ENCODE measurements at places on chromosomes 3 and 15. TPM values are rescaled to one million over a fixed set of nuclear protein-coding genes. Genes with fewer than 3 reads are reported as not detected.

The EPHA6 gene
- total RNA-seq = not detected

The VILL gene
- 309 TPM for total RNA-seq

The HDC gene
- 0.80 TPM for total RNA-seq

The AMT gene
- 31.4 TPM for total RNA-seq

The RMDN3 gene
- total RNA-seq = 69.2 TPM

The IRAK2 gene
- 9.1 TPM for total RNA-seq

The IL17RD gene
- total RNA-seq = 5.8 TPM

The CIDEC gene
- 171 TPM for total RNA-seq

- no peaks in the 10 kb centered on the region for H3K27me3 ChIP-seq
- no peak for DNase-seq
- H3K4me3 ChIP-seq = no peak overlapping the region
- H3K4me1 ChIP-seq = no peaks in the 10 kb centered on the region
Measured at GRCh38 chr3:154954757-154955156, 125.4 kb upstream of the MME start.

GRCh38 chr3:120145542-120146285, 51.5 kb upstream of the GSK3B start:
- H3K27me3 ChIP-seq = no peaks in the 10 kb centered on the region
- H3K4me3 ChIP-seq = no peak overlapping the region
- H3K27ac ChIP-seq = no peak overlapping the region
- H3K4me1 ChIP-seq = no peaks in the 10 kb centered on the region

DNA sequence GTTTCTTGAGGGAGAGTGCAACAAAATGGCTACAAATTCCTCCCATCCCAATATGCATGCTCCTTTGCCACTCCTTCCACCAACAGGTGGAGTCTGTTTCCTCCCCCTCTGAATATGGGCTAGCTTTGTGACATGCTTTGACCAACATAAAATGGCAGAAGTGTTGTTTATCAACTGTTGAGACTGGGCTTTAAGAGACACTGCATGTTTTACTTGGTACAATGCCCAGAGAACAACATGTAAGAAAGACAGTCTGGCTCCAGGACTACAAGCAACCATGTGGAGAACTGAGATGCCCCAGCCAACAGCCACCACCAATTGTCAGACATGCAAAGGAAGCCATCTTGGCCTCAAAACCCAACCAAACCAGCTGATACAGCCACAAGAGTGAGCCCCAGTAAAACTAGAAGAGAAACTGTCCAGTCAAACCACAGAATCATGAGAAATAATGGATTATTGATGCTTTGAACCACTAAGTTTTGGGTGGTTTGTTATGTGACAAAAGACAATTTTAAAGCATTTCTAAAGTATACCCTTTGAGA, 40.5 kb downstream of the NUDT16 start:
- H3K4me1 ChIP-seq = no peaks in the 10 kb centered on the region
- no peak overlapping the region for H3K4me3 ChIP-seq
- H3K36me3 ChIP-seq = no peaks in the 10 kb centered on the region
- H3K27me3 ChIP-seq = no peaks in the 10 kb centered on the region
- no peak overlapping the region for H3K27ac ChIP-seq

DNA sequence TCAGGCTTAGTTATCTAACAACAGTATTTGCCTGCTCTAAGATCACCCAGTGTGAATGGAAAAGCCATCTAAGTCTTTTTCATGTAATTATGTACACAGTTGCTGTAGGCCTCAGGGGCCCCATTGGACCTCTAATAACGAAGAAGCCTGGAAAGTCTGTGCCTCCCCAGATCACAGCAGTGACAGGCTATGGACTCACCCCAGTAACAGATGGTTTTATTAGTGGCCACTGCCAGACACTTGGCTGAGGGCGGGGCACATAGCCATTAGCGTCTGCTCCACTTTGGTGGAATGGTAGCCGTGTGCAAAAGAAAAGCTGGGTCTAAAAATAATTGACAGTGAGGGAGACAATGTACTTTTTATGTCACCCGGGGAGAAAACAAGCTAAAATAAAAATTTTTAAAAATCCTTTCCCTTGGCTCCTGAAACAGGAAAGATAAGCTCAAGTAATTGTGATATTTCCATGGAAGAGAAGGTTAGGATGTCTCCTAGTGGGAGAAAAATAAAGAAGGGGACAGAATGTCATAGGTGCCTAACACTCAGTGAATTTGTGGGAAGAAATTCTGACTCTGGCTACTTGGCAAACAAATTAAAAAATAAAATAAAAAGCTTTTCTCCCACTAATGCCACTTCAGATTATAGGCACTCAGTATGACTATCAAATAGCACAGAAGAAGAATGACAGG, 44.3 kb upstream of the ZNF385D start:
- no peaks in the 10 kb centered on the region for H3K36me3 ChIP-seq
- H3K4me3 ChIP-seq = no peak overlapping the region
- no peak overlapping the region for H3K27ac ChIP-seq
- DNase-seq = no peak
- no peaks in the 10 kb centered on the region for H3K4me1 ChIP-seq

GRCh38 chr15:34109797-34110663, 8.1 kb downstream of the PGBD4 start:
- DNase-seq = no peak
- no peaks in the 10 kb centered on the region for H3K36me3 ChIP-seq
- H3K27ac ChIP-seq = no peak overlapping the region
- no peak overlapping the region for H3K4me3 ChIP-seq

GRCh38 chr15:98682992-98683701, 34.8 kb downstream of the IGF1R start:
- H3K4me3 ChIP-seq = no peak overlapping the region
- DNase-seq = no peak
- H3K27ac ChIP-seq = peak overlapping the region; percentile 6
- no peaks in the 10 kb centered on the region for H3K27me3 ChIP-seq

GRCh38 chr3:70360979-70361760, 48.7 kb upstream of the MDFIC2 start:
- no peaks in the 10 kb centered on the region for H3K36me3 ChIP-seq
- H3K27me3 ChIP-seq = no peaks in the 10 kb centered on the region
- H3K4me3 ChIP-seq = no peak overlapping the region
- no peak for DNase-seq
- no peak overlapping the region for H3K27ac ChIP-seq

DNA sequence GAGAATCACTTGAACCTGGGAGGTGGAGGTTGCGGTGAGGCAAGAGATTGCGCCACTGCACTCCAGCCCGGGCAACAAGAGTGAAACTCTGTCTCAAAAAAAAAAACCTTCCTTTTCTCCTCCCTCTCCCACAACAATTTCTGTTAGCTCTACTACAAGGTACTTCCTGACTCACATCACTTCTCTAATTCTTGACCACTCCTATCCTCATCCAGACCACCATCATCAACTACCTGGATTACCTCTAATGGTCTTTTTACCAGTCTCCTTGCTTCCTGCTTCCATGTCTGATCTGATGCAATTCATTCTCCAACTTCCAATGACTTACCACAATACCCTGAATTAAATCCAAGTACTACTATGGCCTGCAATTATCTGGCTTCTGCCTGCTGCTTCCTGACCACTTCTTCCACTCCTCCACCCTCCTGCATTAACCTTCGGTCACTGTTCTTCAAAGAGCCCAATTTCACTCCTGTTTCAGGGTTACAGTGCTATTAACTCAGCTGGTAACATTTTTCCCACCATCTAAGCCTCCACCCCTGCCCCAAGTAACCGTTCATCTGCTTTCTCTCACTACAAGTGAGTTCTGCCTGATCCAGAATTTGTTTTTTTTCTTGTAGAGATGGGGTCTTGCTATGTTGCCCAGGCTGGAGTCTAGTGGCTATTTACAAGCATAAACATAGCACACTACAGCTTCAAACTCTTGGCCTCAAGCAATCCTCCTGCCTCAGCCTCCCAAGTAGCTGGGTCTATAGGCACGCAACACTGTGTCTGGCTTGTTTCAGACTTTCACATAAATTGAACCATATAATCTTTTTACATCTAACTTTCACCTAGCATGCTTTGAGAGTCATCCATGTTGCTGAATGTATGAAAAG, 27.8 kb downstream of the DCAF1 start:
- H3K4me3 ChIP-seq = no peak overlapping the region
- DNase-seq = no peak
- no peaks in the 10 kb centered on the region for H3K36me3 ChIP-seq
- no peaks in the 10 kb centered on the region for H3K4me1 ChIP-seq

DNA sequence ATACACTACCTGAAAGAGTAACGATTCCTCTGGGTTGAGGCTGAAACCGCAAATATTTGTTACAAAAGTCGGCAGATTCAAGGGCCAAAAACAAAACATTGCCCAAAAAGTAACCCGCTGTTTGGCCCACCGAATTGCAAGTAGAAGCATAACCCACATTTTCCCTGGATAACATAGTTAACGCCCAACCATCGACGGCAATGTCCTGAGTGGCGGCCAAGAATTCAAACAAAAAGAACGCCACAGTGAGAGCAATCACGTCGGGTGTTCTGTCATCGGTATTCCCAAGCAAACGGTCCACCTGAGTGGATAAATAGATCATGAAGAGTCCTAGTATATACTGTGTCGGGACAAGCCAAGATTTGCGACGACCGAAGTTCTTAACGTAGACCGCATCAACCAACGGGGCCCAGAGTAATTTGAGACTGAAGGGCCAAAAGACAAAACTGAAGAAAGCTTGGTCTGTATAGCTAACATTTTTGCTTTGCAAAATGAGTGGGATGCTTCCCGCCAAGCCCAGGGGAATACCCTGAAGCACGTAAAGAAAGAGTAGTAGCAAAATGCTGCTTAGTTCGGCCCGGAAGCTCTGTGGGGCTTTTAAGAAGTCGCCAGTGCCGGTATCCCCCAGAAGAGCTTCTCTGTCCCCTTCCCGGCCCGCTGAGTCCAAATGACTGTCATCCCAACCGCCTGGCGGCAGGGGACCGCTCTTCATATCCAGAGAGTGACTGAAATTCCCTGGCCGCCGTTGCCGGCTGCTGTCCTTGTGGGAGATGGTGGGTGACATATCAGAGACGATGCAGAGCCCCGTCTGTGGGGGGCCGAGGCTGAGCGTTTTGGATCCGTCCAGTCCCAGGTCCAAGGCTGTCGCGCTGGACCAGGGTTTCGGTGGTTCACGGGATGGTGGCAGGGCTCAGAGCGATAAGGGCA, 750 bp downstream of the SLC33A1 start:
- H3K36me3 ChIP-seq = no peaks in the 10 kb centered on the region
- DNase-seq = no peak
- no peaks in the 10 kb centered on the region for H3K4me1 ChIP-seq
- H3K27me3 ChIP-seq = no peaks in the 10 kb centered on the region
- peak overlapping the region; percentile 84 for H3K4me3 ChIP-seq

DNA sequence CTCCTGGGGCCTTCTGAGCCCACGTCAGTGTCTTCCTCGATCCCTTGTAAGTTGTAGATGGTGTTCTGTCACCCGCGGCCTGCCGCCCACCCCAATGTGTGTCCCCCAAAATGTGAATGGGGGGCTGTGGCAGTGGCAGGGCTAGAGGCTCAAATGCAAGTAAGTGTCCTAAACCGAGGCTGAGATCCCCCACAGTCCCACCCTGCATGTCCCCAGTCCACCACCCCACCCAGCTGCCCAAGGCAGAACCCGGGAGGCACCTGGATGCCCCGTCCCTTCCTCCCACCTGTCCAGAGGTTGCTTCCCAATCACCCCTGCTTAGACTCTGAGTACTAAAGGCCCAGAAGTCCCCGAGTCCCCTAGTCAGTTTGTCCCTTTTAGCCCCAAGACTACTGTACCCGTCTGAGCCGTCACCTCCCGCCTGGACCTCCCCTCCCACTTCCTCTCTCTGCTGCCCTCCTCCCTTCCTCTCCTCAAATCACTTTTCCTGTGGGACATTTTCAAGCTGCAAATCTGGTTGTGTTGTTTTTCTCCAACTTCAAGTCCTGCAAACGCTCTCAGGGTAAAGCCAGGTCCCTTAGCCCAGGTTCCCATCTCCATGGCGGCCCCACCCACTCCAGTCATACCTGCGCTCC, 11.8 kb upstream of the PLXND1 start:
- H3K4me1 ChIP-seq = peaks cover 25% of the 10 kb centered on the region
- H3K27me3 ChIP-seq = no peaks in the 10 kb centered on the region
- peak overlapping the region; percentile 25 for H3K27ac ChIP-seq
- no peaks in the 10 kb centered on the region for H3K36me3 ChIP-seq

GRCh38 chr3:143727391-143727790, 120.9 kb downstream of the SLC9A9 start:
- no peak for DNase-seq
- no peaks in the 10 kb centered on the region for H3K27me3 ChIP-seq
- H3K4me1 ChIP-seq = no peaks in the 10 kb centered on the region
- no peak overlapping the region for H3K4me3 ChIP-seq
- H3K36me3 ChIP-seq = no peaks in the 10 kb centered on the region
- no peak overlapping the region for H3K27ac ChIP-seq

- DNase-seq = no peak
- no peak overlapping the region for H3K4me3 ChIP-seq
- H3K36me3 ChIP-seq = no peaks in the 10 kb centered on the region
- H3K27me3 ChIP-seq = no peaks in the 10 kb centered on the region
- H3K4me1 ChIP-seq = peaks cover 13% of the 10 kb centered on the region
Measured at GRCh38 chr15:92845126-92845508, 55.0 kb upstream of the CHD2 start.

DNA sequence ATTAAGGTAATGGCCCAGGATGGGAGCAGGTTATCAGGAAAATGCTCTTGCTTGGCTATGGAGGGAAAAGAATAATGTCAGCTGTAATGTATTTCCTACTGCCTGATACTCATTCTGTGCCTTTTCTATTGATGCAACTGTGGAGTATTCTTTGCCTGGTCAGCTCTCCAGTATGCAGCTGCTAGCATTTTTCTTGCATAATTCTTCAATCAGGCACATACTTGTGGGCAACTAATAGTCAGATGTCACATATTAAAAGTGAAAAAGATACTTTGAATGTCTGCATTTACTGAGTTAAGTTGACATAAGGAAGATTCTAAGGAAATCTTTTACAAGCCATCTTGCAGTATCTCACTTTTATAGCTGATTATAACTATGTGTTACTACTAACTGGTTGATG, 29.5 kb downstream of the CD80 start:
- no peak overlapping the region for H3K27ac ChIP-seq
- H3K36me3 ChIP-seq = peaks cover under 1% of the 10 kb centered on the region
- no peak for DNase-seq
- H3K4me3 ChIP-seq = no peak overlapping the region

GRCh38 chr15:78207110-78207458, 27.3 kb downstream of the ACSBG1 start:
- peaks cover 2% of the 10 kb centered on the region for H3K4me1 ChIP-seq
- H3K4me3 ChIP-seq = no peak overlapping the region
- no peaks in the 10 kb centered on the region for H3K27me3 ChIP-seq
- DNase-seq = peak; percentile 21
- no peak overlapping the region for H3K27ac ChIP-seq
- H3K36me3 ChIP-seq = no peaks in the 10 kb centered on the region

- H3K27me3 ChIP-seq = no peaks in the 10 kb centered on the region
- no peak overlapping the region for H3K27ac ChIP-seq
Measured at GRCh38 chr3:173529062-173529711, 131.6 kb downstream of the NLGN1 start.

GRCh38 chr3:53250453-53250852, 5.4 kb downstream of the TKT start:
- peaks cover 18% of the 10 kb centered on the region for H3K4me1 ChIP-seq
- H3K36me3 ChIP-seq = no peaks in the 10 kb centered on the region
- no peak for DNase-seq
- no peaks in the 10 kb centered on the region for H3K27me3 ChIP-seq
- H3K27ac ChIP-seq = no peak overlapping the region

GRCh38 chr15:79593119-79593869, 161.2 kb downstream of the MINAR1 start:
- DNase-seq = no peak
- no peaks in the 10 kb centered on the region for H3K27me3 ChIP-seq
- no peak overlapping the region for H3K4me3 ChIP-seq

GRCh38 chr15:89364341-89364740, 29.7 kb upstream of the POLG start:
- no peak overlapping the region for H3K27ac ChIP-seq
- H3K36me3 ChIP-seq = no peaks in the 10 kb centered on the region
- peaks cover 86% of the 10 kb centered on the region for H3K27me3 ChIP-seq

- no peak overlapping the region for H3K27ac ChIP-seq
- DNase-seq = no peak
- no peak overlapping the region for H3K4me3 ChIP-seq
- H3K36me3 ChIP-seq = no peaks in the 10 kb centered on the region
- no peaks in the 10 kb centered on the region for H3K4me1 ChIP-seq
Measured at GRCh38 chr3:20068512-20069177, 28.4 kb downstream of the KAT2B start.
